ENCODE measurements at places on chromosomes 16 and 17.

GRCh38 chr17:80644536-80644935 is 99.9 kb downstream of the RPTOR start:
- DNase-seq = no peak

DNA sequence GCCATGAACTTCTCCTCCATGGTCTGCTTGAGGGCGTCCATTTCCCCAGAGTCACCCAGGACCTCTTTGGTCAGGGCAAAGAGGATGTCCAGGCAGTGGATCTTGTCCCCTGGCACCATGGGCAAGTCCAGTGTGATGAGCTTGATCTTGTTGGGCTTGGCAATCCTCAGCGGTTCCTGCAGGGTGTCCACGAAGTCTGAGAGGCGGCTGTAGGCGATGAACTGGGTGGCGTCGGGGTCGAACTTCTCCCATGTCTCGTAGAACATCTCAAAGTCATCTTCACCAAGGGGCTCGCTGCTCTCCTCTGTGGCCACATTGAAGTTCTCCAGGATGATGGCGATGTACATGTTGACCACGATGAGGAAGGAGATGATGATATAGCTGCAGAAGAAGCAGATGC is 9.0 kb upstream of the CD79B start:
- DNase-seq = no peak

DNA sequence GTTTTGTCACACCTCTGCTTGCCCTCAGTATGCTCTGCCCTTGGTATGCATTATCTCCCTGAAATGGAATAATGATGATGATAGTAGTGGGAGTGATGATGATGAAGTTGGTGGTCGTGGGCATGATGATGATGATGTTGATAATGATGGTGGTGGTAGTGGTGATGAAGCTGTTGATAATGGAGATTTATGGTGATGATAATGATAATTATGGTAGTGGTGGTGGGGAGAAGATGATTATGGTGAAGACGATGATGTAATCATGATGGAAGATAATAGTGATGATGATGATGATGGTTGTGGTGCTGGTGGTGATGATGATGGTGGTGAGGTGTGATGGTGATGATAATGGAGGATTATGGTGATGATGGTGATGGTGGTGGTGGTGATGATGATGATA is 390.1 kb upstream of the EEF2KMT start:
- DNase-seq = no peak

DNA sequence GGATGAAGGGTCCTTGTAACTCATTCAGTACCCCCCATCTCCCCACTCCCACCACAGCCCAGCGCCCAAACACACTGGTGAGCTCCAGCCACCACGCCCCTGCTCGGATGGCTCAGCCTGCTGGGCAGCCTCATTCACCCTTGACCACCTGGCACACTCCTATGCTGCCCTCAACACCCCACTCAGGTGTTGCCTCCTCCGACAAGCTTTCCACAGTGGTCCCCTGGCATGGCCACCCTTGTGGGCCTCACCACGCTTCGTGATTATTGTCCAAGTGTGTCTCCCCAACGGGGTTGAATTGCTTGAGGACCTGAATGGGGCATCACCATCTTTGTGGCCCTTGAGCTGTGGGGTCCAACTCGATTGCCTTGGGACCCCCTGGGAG is 12.0 kb upstream of the DOC2B start:
- no peak for DNase-seq

- no peak for DNase-seq
Measured at GRCh38 chr16:63714876-63715275, 1407.0 kb downstream of the CDH11 start.

- DNase-seq = no peak
Measured at GRCh38 chr17:39231591-39232551, 6.1 kb upstream of the STAC2 start.

DNA sequence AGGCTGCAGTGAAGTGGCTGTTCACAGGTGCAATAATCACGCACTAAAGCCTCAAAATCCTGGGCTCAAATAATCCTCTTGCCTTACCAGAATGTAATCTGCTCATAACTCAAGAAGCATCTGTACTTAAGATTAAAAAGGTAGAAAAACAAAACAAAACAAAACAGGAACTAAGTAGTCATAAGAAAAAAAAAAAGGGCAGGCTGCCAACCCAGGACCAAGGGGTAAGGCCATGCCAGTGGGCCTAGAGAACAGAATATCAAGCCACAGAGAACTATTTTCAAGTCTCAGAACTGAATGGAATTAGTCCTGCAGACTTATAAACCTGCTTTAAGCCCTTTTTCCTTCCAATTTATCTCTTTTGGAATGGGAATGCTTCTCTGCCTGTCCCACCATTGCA is 64.8 kb upstream of the TBC1D3K start:
- DNase-seq = no peak

DNA sequence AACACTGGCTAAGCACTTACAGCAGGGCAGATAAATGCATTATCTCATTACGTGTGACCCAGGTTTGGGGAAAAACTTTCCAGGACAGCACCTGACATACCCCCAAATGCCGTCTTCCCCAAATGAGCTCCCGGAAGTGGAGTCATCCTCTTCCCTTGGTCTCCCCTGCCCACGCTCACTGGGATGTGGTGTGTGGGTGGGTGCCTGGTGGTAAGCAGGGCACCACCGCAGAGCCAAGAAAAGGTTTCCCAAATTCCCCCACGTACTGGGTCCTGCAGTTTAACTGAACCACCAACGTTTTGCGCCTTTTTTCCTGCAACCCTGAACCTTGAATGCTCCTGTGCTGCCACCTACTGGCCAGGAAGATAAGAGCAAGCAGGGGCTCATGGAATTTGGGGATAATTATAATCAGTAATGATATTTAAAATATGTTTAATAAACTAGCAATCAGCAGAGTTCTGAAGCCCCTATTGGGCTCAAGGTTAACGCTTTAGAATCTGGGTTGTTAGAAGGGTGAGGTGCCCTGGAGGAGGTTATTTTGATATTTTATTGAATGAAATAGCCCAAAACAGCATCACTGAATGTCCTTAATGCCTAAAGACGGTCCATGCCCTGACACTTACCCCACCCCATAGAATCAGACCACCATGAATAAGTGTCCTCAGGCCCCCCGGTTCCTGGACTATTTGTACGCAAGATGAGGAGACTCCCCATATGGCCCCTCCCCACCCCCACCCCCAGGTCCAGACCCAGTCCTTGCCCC is 8.0 kb downstream of the SPPL2C start:
- DNase-seq = no peak

DNA sequence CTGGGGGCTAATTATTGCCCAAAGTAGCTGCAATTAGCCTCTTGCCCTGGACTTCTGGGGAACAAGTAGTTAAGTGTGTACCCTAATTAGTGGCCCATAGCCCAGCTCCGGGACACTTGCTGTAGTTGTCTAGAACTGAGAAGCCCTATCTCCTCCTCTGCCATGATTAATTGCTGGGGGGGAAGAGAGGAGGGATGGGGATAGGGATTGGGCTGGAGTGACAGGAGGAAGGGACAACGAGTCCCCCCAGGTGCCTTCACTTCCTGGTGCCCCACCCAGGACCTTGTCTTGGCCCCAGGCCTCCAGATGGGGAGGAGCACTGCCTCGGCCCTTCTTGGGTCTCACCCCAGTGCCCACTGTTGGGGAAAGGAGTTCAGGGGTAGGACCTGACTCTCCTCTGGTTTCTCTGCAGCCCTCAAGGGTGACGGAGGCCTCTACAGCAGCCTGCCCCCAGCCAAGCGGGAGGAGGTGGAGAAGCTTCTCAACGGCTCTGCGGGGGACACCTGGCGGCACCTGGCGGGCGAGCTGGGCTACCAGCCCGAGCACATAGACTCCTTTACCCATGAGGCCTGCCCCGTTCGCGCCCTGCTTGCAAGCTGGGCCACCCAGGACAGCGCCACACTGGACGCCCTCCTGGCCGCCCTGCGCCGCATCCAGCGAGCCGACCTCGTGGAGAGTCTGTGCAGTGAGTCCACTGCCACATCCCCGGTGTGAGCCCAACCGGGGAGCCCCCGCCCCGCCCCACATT is 17.4 kb downstream of the NGFR start:
- DNase-seq = no peak

DNA sequence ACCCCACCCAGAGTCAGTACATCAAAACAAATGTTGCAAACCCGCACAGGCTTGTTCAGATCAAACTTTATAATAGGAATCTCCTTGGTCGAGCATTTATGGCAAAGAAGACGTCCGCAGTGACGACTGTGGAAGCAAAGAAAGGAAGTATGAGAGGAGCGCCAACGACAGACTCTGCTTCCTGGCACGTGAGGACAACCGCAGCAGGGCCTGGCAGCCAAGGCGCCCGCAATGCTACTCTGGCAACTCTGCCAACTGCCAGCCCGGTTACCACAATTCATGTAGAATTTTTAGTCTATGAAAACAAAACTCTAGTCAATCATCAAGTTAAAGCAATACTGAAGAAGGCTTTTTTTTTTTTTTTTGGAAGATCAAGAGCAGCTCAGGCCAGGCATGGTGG is 24.8 kb downstream of the CYB5D2 start:
- no peak for DNase-seq

DNA sequence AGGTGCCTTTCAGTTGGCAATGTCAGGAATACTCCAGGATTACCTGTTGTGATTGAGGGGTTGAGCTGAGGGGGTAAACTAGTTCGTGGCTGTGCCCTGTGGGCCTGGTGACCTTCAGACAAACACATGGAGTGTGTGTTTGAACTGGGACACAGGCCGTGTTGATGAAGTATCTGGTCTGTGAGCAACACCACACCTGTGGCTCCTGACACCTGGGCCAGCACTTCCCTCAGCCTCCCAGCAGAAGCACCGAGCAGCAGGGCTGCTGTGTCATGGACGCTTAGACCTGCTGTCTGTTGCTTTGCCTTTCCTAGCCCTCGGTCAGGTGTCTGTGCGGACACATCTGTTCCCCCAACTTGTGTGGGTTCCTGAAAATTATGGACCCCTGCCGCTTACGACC is 82.9 kb downstream of the KSR1 start:
- no peak for DNase-seq

DNA sequence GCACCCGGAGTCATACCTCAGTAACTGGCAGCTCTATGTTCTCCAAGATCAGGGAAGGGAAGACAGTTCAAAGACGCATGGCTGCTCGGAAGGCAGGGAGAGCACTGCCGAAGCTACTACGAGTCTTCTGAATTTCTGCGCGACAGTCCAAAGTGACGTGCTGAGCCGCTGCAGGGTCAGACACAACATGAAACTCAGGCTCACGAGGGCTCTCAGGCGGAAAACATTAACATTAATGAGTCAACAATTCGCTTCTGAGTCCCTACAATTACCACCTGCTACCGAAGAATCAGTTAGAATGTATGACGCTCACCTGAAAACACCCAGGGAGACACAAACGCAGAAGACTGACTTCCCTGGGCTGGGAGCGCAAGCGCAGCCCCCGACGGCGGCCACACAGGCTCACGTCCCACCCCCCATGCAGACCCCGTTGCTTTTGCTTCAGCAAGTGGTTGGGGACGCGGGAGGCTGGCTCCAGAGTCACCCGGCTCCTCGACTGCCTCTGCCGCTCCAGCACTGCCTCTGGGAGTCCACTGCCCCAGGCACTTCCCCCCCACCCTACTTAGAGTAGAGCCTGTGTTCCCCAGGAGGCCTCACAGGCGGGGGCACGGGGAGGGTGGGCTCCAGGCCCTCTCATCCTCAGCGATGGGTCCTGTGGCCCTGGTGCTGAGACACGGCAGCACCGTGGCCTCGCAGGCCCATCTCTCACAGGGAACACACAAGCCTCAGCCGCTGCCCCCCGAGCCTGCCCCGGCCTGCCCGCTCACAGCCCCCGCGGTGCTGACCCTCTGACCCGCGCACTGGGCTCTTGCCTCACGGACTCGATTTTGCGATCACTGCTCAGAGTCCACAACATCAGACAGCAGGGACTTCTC is 38.9 kb downstream of the LMF1 start:
- no peak for DNase-seq

GRCh38 chr16:67967958-67968399 is 458 bp downstream of the SLC12A4 start:
- DNase-seq = no peak

- no peak for DNase-seq
Measured at GRCh38 chr17:50517504-50518383, 9.5 kb downstream of the MYCBPAP start.

DNA sequence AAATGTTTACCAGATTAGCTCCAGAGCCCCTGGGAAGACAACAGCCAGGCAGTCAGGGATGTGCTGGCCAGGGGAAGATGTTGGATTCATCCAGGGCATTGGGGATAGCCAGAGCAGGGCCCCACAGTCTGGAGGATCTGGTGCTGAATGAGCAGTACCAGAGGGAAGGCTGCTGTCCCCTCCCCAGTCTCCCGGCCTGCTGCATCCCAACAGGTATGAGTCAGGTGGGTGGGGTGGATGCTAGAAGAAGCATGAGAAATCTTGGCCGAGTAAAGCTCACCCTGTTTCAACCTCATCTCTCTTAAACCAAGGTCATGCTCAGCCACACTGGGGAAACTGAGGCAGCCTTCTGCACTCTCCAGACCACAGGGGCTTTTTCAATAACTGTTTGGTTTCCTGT is 71.9 kb upstream of the SEC14L1 start:
- DNase-seq = no peak

DNA sequence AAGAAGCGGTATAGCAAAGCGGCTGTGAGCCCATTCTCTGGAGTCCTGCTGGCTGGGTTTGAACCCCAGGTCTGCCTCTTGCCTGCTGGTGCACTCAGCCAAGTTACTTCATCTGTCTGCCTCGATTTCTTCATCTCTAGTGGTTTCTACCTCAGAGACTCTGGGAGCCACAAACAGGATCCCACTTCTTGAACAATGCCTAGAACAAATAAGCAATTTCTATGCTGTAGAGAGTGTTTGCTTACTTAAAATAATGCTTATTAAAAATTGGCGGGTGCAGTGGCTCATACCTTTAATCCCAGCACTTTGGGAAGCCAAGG is 75.5 kb downstream of the CMIP start:
- DNase-seq = no peak

GRCh38 chr17:46943501-46944393 is 20.8 kb downstream of the GOSR2 start:
- DNase-seq = no peak

- no peak for DNase-seq
Measured at GRCh38 chr17:35617505-35617904, 30.4 kb downstream of the AP2B1 start.

DNA sequence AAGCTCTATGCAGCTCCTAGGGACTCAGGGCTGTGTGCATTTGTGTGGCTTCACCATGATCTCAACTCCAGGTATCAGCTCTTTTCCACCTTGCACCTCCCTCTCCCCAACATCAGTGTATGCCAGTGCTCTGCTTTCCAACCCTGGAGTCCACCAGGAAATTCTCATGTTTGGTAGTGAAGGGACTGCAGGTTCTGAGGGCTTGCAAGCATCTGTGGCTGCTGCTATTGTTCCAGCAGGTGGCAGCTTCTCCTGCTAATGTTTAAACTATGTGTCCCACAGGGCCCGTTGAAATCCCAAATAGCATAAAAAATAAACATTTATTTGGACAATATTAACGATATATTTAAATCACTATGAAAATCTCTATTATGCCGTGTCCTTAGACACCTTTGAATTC is 82.0 kb downstream of the RGS9 start:
- DNase-seq = no peak

GRCh38 chr17:44898768-44899073 is 524 bp downstream of the EFTUD2 start:
- no peak for DNase-seq
